Cardiac atrium fibroblast (primary cell): ENCODE measurements at places on chromosomes 7 and 10. TPM values are rescaled to one million over a fixed set of nuclear protein-coding genes. Genes with fewer than 3 reads are reported as not detected.

The SFMBT2 gene
- 2.4 and 2.9 TPM in 2 replicates for total RNA-seq

The SFTPA1 gene
- not detected in 2 replicates for total RNA-seq

The RSPH10B gene
- total RNA-seq = not detected in 2 replicates

The SLC26A5 gene
- total RNA-seq = not detected in 2 replicates

The GIMAP5 gene
- 1.3 TPM in 1 of 2 replicates, not detected in the other for total RNA-seq

The LARP4B gene
- total RNA-seq = 21.5 and 24.6 TPM in 2 replicates
